ENCODE measurements at places on chromosomes 7 and 10.

- no peak for DNase-seq
Measured at GRCh38 chr10:128109707-128110106, 16.5 kb downstream of the MKI67 start.

DNA sequence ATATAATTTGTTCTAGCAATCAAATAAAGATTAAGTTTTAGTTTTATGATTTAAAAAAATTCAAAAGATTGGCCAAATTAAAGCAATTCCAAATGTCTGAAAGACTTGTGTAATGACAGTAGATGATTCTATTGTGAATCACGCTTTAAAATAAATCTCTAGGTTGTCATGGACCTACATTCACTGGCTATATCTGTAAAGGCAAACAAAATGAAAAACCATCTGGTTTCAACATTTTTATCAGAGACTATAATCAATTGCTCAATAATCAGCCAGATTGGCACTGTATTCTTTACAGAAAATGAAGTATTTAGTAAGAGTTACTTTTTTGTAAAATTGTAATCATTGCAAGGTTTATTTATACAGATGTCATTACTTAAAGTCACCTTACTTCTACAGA, 60.7 kb downstream of the DGKB start:
- DNase-seq: no peak

DNA sequence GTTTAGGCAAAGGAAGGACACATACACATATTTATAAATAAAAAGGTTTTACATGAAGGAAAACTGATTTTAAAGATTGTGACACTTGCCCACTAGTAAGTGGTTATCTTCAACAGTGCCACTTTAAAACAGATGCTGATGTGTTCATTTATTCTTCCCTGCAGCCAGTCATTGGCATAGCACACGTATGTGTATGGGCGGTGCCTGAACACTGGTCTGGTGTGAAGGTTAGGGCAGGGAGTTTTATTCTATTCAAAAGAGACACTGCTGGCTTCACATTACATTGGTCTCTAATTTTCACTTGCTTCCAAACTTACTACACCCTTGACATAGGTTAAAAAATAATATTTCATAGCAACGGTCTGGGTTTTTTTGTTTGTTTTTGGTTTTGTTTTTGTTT, 57.9 kb downstream of the NOD1 start:
- DNase-seq: no peak

- DNase-seq: no peak
Measured at GRCh38 chr10:76962851-76963250, 674.8 kb downstream of the KCNMA1 start.

- DNase-seq: no peak
Measured at GRCh38 chr10:124308056-124308645, 110.6 kb downstream of the OAT start.

DNA sequence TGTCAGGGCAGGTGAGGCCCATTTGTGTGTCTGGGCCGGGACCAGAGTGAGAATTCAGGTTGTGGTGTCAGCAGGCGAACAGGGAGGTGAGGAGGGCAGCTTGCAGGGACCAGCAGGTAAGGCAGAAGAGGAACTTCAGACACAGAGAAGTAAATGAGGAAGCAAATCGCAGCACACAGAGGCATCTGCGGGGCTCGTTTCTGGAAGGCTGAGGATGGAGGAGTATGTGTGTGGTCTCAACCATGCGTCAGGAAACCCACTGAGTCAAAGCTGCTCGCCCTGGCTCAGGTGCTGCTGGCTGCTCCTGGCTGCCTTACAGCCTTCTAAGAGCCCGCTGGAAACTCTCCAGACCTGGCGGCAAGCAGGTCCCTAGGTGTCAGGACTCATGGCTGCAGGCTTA, 26.9 kb upstream of the PITRM1 start:
- DNase-seq: no peak

DNA sequence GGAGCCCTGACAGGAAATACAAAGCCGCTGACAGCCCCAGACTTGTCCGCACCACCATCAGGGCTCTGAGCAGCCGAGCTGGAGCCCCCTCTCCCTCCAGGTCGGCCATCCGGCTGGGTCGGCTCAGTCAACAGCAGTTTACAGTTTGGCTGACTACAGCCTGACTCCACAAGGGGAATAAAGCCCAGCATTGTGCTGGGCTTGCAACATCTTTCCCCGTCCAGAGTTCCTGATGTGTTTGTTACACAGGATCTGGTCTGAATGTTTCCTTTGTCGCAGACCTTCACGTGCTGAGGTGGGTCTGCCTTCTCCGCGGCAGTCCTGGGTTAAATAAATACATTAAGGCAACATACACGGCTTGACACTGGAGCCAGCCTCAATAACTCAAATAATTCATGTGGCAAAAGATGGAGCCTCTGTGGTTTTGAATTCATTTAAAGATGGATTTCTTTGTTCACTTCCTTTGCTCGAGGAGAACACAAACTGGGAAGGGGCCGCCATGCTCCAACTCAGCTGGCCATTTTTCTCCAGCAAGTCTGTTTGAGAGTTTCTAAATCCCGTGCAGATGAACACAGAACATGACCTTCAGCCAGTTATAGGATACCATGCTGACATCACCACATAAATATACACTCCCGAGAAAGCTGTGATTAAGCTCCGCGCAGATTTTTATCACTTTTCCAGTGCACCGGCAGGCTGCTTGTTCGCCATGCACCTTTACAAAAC, 192.1 kb downstream of the WDR11 start:
- DNase-seq: no peak

GRCh38 chr7:49172639-49173038, 248.3 kb downstream of the CDC14C start:
- DNase-seq: no peak

DNA sequence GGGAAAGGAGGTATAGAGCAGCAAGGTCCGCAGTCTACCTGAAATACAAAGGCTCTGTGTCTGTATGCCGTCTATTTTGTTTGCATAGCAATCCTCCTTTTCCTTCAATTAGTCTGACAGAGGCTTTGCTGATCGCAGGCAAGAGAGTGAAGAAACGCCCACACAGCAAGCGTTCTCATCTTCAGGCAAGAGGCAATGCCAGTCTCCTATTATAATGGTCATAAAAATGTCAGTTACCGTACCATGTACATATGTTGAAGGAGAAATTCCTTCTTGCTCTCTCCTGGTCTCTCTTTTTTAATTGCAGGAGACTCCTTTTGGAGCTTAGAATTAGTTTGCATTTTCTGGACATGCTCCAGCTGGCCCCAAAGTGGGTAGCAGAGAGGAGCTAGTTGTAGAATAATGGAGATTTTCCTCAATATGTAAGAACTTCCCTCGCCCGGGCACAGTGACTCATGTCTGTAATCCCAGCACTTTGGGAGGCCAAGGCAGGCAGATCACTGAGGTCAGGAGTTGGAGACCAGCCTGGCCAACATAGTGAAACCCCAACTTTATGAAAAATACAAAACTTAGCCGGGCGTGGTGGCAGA, 139.5 kb downstream of the PFKFB3 start:
- DNase-seq: no peak

DNA sequence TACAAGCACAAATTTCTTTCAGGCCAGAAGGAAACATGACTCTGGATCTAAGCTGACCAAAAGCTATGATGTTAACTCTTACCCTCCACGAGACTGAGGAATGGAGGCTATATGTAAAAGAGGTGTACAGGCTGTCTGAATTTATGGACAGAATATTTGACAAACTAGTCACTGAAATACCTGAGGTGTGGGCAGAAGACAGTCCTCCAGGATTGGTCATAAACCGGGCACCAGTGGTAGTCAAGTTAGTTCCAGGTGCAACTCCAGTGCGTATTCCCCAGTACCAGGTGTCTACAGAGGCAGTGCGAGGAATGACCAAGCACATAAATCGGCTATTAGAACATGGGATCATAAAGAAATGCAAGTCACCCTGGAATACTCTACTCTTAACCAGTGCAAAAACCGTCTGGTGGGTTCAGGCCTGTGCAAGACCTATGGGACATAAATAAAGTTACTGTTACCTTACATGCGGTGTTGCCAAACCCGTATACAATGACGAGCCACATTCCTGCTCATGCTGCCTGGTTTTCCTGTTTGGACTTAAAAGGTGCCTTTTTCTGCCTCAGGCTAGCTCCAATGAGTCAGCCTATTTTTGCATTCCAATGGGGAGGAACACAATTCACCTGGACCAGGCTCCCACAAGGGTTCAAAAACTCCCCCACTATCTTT, 6.7 kb upstream of the CYREN start:
- no peak for DNase-seq

DNA sequence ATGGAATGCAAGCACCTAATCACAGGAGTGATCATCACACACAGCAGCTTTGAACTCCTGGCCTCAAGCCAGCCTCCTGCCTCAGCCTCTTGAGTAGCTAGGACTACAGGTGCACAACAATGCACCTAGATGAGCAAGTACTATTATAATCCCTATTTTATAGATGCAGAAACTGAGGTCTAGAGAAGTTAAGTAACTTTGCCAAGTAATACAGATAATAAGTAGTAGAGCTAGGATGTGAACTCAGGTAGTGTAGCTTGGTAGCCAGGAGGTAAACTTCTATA, 33.7 kb downstream of the DNAJC12 start:
- DNase-seq: no peak

DNA sequence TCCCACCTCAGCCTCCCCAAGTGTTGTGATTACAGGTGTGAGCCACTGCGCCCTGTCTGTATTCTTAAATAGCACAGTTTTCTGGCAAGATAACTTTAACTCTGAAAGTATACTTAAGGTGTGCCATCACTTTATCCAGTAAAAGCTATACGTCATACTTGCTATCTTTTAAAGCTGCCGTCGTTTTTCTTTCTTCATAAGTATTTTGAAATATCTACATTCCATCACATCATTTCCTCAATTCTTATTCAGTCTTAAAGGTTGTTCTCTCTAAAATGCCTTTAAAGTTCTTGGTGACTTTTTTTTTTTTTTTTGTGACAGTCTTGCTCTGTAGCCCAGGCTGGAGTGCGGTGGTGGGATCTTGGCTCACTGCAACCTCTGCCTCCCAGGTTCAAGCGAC, 34.7 kb downstream of the PTPN12 start:
- DNase-seq: no peak

DNA sequence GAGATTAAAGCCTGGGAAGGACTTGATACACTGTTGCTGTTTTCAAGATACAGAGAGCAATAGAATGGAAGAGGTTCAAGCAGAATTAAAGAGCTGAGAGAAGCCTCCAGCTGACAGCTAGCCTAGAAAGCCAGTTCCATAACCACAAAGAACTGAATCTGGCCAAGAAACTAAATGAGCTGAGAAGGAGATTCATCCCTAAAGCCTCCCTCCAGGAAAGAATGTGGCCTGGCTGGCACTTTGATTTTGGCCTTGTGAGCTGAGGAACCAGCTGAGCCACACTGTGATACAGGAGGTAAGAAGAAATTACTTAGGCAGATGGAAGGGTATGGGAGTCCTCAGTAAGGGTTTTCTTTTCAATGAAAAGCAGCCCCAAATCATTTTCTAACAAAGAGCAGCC, 324.1 kb downstream of the PHF14 start:
- DNase-seq: no peak

- no peak for DNase-seq
Measured at GRCh38 chr10:48463318-48464003, 141.4 kb downstream of the ARHGAP22 start.

- DNase-seq: no peak
Measured at GRCh38 chr10:33509231-33509831, 174.9 kb upstream of the NRP1 start.

DNA sequence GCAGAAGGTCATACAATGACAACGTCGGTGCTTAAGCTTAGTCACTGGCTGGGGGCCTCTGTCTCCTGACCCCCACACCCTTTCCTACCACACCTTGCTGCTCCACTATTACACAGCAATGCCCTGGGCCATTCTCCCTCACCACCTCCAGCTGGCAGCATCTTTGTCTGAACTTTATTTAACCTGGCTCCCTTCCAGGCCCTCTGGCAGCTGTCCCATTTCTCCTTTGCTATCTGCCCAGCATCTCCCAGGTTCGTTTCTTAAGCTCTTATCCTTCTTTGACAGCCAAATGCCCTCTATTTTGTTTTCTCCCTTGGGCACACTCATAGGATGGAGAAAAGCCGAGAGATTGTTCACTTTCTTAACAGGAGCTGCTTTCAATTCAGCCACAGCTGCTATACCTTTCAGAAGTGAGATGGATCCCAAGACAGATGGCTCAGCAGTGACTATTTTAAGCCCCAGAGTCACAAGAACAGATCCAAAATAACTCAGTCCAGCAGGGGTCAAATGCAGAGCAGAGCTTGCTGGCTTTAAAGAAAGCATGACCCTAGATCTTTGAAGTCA, 1277.1 kb upstream of the AUTS2 start:
- no peak for DNase-seq

- DNase-seq: no peak
Measured at GRCh38 chr7:157096286-157097055, 42.3 kb upstream of the UBE3C start.

- DNase-seq: no peak
Measured at GRCh38 chr7:132150711-132151110, 425.6 kb downstream of the PLXNA4 start.

DNA sequence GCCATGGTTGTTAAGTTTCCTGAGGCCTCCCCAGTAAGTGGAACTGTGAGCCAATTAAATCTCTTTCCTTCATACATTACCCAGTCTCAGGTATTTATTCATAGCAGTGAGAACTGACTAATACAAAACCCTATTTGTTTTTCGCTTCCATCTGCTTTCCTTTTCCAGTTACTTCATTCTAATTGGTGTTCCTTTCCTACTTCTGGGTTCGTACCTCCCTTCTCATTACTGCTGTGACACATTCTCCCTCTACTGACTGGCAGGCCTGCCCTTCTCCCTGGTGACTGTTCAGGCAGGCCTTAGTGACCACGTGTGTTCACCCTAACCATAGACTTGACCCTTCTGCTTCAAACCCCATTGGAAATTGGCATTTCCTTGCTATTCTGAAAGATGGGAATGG, 37.7 kb downstream of the MTURN start:
- DNase-seq: no peak

- DNase-seq: no peak
Measured at GRCh38 chr10:131726076-131726880, 174.5 kb upstream of the PPP2R2D start.

DNA sequence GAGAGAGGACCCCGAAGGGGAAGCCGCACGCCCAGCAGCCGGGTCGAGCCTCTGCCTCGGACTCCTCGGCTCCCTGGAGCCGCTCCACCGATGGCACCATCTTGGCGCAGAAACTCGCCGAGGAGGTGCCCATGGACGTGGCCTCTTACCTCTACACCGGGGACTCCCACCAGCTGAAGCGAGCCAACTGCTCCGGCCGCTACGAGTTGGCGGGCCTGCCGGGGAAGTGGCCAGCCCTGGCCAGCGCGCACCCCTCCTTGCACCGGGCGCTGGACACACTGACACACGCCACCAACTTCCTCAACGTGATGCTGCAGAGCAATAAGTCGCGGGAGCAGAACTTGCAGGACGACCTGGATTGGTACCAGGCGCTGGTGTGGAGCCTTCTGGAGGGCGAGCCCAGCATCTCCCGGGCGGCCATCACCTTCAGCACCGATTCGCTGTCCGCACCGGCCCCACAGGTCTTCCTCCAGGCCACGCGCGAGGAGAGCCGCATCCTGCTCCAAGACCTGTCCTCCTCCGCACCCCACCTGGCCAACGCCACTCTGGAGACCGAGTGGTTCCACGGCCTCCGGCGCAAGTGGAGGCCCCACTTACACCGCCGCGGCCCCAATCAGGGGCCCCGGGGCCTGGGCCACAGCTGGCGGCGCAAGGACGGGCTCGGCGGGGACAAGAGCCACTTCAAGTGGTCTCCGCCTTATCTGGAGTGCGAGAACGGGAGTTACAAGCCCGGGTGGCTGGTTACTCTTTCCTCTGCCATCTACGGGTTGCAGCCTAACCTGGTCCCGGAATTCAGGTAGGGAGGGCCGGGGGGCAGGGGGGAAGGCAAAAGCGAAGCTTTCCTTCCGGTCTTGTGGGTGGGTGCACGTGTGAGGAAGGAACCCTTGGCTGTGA, 973 bp downstream of the GPR158 start:
- no peak for DNase-seq

- no peak for DNase-seq
Measured at GRCh38 chr7:122429926-122430325, 125.4 kb upstream of the FEZF1 start.

Data from activated T-helper 1 cell treated with anti-CD3 and anti-CD28 coated beads, Interleukin-12 subunit alpha, Interleukin-12 subunit beta, Interleukin-2, Interleukin-4 antibody, amounts not matched to agents 30 ng/mL and 10 ng/mL and 1 ng/mL, durations not matched to agents 14 hours and 24 hours and 36 hours (primary cell).